ENCODE measurements at places on chromosomes 7 and 10. TPM values are rescaled to one million over a fixed set of nuclear protein-coding genes. Genes with fewer than 3 reads are reported as not detected.
A peak's percentile ranks its signal among the peaks of the same experiment; 100 is the strongest.

- peak; percentile 100 for DNase-seq
Measured at GRCh38 chr7:33986951-33987947, 81.9 kb downstream of the BMPER start.

Gene FEZF1
- 2.3 TPM for total RNA-seq

Gene LAMB4
- total RNA-seq = 3.2 TPM

- DNase-seq = no peak
Measured at GRCh38 chr7:139660317-139661042, 117.3 kb downstream of the HIPK2 start.

Gene IFIT1B
- total RNA-seq = 0.12 TPM

GRCh38 chr7:112381311-112382091 lies 68.8 kb upstream of the IFRD1 start:
- no peak for DNase-seq

DNA sequence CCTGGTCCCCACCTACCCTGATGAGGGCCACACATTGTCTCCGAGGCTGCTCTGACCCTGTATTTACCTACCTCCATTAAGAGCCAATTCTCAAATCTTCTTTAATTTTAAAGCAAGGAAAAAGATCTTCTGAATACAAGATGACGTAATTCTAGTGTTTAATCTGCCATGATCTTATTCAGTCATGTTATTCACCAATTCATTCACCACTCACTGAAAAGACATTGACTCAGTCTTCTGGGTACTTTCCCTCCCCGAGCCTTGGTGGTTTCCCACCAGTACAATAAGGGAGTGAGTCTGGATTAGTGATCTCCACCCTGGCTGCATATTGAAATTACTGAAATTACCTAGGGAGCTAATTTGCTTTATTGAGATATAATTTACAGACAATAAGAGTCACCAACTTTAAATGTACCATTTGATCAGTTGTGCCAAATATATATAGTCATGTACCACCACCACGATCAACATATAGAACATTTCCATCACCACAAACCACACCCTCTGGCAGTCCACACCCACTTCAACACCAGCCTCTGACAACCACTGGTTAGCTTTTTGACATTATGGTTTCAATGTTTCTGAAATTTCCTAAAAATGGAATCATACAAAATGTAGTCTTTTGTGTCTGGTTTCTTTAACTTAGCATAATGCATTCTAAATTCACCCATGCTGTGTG lies 117.5 kb upstream of the UNC5B start:
- DNase-seq = no peak

GRCh38 chr10:29407280-29407858 lies 118.5 kb downstream of the LYZL1 start:
- DNase-seq = no peak

DNA sequence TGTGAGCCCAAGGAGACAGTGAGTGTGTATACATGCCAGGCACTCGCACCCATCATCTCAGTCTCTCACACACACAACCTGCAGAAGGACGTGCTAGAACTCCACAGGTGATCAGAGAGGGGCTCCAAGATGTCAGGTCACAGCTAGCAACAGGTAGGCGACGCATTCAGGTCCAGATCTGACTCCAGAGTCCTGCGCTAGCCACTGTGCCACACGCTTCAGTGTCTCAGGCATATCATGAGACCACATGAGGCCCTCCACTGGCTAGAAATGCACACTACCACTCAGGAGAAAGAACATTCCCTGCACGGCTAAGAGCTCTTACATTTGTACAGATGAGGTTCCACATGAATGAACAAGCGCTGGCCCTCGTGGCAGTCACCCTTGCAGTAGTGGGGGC lies 11.5 kb downstream of the AKR1B1 start:
- no peak for DNase-seq

DNA sequence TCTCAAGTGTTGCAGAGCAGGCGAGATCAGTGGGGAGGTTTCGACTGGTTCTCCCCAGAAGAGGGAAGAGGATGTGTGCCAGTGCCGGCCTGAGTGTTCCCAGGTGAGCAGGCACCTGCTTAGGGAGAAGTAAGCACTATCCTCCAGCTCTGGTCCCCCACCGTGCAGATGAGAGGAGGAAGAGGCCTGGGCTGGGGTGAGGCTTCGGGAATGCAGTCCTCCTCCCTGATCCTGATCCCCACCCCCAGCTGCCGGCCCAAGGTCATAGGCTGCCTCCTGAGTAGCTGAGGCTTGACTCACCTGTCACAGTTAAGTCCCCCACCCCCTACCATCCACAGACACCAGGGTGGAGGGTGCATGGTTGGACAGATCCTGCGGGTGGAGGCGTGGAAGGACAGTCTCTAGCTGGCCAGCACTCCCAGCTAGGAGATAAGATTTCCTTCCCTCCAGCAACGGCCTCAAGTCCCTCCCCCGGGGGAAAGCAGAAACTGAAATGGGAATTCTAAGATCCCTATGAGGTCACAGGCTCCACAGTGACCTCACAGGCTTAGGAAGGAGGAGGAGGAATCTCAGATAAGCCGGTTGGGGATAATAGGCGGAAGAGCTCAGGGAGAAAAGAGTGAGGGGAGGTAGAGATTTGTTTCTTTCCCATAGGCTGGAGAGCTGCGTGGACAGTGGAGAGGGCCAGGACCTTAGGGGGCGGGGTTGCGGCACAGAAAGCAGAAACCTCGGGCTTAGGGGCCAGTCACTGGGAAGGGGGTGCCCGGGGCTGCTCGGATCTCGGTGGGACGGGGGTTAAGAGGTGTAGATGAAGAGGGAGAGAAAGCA lies 1.0 kb downstream of the LRCH4 start:
- no peak for DNase-seq

Gene TAC1
- total RNA-seq = 11.1 TPM

GRCh38 chr7:42405782-42406181 lies 168.8 kb upstream of the GLI3 start:
- no peak for DNase-seq

DNA sequence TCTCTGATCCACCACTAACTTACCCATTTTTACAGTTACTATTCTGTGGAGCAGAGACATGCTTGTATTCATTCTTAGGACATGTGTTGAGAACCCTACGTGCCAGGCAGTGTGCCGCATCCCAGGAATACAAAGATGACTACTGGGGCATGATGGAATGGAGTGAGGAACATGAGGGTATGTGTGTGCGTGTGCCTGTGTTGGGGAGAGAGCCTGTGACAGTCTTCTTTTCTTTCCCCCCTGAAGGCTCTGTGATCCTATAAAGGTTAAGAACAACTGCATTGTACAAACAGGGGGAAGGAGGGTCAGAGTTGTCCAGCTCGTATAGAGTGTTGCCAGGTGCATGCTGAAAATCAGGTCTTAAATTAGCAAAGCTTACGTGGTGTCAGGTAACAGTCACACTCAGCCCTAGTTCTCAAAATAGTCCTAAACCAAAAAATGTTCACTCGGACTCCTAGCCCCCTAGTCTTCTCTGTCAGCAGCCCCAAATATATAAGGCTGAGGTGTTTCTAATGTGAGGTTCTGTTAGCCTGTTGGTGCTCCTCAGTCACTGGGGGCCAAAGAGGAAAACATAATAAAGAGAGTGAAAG lies 161.9 kb downstream of the CELF2 start:
- DNase-seq = no peak

Gene CTAGE4
- total RNA-seq = 0.15 TPM

Gene FAM237B
- not detected for total RNA-seq

DNA sequence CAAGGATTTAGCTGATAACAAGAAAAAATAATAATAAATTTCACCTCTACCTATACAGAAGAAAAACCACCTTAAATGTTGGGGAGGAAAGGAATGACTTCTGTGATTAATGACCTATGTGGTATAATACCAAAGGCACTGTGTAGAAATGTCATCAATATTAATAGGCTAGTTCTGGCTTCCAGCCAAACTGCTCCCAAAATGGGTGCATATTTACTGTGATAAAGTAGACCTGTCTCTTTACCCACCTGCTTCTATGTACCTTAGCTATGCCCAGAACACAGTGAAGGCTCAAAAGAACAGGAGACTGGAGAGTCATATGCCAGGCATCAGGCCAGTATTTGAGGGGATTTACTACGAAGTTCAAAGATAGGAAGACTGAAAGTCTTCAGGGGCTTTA lies 76.0 kb downstream of the ATE1 start:
- DNase-seq = no peak

- DNase-seq = no peak
Measured at GRCh38 chr7:73901231-73901822, 40.4 kb downstream of the TMEM270 start.

- no peak for DNase-seq
Measured at GRCh38 chr10:131700506-131700905, 200.3 kb upstream of the PPP2R2D start.

DNA sequence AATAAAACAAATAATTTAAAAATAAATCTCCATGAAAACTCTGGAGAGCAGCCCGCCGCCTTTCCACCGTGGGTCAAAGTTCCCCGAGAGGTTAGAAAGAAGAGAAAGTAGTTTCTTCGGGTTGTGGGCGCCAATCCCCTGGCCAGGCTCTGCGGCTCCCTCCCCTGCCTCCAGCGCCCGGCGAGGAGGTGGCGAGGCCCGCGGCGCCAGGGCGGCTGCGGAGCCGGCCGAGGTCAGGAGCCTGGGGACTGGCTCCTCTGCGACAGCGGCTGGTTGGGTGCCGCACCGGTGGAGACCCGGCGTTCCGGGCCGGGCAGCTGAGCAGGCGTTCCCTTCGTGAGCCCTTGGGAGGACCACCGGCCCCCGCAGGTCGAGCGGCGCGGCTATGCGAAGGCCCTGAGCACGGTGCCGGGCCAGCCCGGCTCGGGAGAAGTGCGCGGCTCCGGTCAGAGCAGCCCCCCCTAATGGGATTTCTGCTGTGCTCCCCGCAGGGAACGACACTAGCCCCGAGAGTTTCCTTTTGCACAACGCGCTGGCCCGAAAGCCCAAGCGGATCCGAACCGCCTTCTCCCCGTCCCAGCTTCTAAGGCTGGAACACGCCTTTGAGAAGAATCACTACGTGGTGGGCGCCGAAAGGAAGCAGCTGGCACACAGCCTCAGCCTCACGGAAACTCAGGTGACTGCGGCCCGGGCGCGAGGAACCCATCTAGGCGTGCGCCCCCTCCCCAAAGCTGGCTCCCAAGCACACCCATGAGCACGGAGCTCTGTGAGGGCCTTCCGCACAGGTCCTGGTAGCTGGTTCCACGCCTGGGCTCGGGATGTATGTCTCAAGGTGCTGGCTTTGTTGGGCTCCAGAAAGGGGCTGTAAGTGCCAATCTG lies 2.8 kb downstream of the EMX2 start:
- DNase-seq = no peak

DNA sequence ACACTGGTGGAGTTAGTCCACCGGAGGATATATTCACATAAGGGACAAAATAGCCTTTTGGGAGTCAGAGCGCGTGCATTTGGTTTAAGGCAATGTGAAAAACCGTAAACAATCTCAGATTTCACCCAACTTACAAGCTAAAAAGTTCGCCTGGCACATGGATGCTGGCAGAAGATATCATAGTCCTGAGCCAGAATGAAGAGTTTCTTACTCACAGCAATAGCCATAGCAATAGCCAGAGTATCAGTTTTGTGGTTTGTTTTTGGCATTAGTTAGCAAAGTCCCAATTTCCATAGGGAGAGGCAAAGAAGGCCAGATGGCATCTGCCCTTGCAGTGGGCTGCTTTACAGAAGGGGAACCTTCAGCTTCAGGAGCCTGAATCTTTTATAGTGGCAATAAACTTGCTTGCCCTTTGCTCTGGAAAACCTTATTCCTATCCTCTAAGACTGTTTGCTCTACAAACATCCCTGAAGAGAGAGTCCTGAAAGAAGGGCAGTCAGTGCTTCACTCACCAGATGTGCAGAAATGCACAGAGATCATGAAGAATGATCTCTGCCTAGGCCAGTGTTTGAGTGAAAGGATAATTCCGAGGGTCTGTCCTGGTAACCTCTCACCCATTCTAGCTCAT lies 28.7 kb upstream of the RSBN1L start:
- no peak for DNase-seq

DNA sequence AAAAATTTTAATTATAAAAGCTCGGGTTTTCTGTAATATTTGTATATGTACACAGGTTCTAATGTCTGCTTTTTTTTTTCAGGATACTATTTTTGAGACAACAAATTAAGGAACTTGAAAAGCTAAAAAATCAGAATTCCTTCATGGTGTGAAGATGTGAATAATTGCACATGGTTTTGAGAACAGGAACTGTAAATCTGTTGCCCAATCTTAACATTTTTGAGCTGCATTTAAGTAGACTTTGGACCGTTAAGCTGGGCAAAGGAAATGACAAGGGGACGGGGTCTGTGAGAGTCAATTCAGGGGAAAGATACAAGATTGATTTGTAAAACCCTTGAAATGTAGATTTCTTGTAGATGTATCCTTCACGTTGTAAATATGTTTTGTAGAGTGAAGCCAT lies 57.9 kb upstream of the BAMBI start:
- no peak for DNase-seq

DNA sequence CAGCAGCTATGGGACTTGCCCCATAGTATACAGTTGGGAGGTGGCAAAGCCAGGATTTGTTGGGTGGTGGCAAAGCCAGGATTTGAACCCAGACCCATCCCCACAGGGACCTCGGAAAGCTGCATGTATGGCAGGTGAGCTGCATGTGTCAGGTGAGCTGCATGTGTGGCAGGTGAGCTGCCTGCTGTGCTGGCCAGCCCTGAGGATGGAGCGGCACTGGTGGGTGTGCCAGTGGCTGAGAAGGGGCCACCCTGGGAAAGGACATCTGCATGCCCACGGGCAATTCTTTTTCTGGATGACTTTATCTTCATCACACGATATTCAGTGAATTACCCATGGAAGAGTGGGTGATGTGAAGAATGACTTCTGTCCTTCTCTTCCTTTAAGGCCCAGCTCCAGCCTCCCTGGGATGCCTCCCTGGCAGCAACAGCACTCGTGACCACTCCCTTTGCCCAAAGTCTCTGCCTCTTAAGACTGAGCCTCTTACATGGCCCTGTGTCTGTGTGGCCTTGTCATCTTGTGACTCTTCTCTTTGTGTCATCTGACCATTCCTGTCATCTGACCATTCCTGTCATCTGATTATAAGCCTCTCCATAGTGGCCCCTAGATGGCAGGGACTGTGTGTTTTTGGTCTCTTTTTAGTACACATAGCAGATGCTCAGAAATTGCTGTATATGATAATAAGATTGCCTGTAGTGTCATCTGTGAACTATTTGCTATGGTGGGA lies 25.0 kb downstream of the CLEC2L start:
- DNase-seq = peak; percentile 11

Gene MYOZ1
- 0.33 TPM for total RNA-seq

Gene CYP3A7
- total RNA-seq = not detected

DNA sequence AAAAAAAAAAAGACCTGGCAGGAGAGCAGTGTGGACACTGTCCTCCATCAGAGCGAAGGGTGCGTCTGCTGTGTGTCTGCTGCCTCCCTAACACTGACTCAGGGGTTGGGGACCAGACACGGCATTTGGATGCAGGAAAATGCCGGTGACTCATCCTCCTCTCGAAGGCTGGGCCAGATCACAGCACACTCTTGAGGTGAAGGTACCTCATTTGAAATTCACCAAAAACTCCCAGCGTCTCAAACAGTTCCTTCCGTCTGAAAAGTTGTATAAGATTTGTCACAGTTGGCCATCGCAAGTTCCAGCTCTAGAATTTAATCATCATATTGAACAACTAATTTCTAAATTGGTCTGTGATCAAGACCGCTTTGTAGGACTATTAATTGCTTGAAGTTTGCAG lies 118.1 kb upstream of the LYZL2 start:
- no peak for DNase-seq
